ENCODE measurements at places on chromosomes 1 and 21.

GRCh38 chr1:232521660-232522059 lies 108.3 kb downstream of the SIPA1L2 start:
- no peak for DNase-seq

DNA sequence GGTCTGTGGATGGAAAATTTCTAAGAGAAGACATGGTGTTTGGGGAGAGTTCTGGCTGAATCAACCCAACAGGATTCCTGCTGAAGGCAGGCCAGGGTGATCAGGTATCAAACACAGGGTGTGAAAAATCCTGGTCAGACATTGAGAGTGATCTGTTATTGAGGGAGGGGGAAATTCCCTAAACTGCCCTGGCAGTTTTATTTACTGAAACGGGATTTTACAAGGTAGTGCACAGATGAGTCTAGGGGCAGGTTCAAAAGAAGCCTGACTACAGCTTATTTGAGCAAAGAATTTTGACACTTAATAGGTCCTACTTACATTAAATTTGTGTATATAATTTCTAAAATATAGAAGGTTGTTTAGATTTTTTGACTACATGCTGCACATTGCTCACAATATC lies 569.4 kb upstream of the RGS18 start:
- no peak for DNase-seq

- no peak for DNase-seq
Measured at GRCh38 chr1:160827418-160827817, 31.4 kb downstream of the LY9 start.

- DNase-seq = no peak
Measured at GRCh38 chr1:107480548-107481415, 339.9 kb downstream of the NTNG1 start.

GRCh38 chr1:152981146-152981871 lies 2.6 kb upstream of the SPRR1A start:
- DNase-seq = no peak

- no peak for DNase-seq
Measured at GRCh38 chr1:239311331-239311730, 75.0 kb upstream of the CHRM3 start.

DNA sequence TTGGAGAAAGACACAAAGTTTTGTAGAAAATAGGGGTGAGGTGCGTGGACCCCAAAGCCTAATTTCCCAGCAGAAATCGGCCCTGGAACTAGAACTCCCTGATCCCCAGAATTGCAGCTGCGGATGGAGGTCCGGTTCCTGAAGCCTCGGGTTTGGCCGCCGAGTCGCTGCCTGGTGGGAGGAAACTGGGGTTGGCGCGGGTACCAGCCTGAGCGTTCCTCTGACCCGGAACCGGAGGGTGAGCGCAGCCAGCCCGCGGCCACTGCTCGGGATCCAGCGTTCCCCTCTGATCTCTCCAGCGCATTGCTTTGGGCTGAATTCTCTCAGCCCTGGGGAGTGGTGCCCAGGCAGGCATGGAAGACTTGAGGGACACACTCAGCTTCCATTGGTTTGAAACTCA lies 1.6 kb downstream of the ST6GALNAC5 start:
- no peak for DNase-seq

DNA sequence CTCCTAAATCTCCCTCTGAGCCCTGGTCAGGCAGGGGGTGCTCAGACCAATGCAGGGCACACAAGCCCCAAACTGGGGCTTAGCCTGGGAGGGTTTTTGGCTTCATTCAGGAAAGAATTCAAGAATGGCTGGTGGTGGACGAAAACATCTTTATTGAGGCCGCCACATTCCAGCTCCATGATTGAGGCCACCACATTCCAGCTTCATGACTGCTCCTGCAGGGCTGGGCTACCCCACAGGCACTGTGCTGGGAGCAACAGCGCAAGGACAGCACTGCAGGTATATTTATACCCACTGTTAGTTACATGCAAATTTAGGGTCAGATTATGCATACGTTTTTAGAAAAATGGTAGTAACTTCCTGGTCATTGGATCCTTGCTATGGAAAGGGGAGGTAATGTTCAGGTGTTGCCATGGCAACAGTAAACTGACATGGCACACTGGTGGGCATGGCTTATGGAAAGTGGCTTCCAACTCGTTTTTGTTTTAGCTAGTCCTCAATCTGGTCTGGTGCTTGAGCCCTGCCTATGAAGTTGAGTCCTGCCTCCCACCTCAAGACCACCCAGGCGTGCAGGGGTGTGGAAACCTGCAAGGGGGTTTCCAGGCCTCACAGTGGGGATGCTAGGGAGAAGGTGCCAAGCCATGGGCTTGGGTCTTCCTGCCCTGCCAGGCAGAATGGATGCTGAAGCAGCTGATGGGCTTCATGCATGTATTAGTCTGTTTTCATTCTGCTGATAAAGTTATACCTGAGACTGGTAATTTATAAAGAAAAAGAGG lies 348.7 kb upstream of the AJAP1 start:
- no peak for DNase-seq

DNA sequence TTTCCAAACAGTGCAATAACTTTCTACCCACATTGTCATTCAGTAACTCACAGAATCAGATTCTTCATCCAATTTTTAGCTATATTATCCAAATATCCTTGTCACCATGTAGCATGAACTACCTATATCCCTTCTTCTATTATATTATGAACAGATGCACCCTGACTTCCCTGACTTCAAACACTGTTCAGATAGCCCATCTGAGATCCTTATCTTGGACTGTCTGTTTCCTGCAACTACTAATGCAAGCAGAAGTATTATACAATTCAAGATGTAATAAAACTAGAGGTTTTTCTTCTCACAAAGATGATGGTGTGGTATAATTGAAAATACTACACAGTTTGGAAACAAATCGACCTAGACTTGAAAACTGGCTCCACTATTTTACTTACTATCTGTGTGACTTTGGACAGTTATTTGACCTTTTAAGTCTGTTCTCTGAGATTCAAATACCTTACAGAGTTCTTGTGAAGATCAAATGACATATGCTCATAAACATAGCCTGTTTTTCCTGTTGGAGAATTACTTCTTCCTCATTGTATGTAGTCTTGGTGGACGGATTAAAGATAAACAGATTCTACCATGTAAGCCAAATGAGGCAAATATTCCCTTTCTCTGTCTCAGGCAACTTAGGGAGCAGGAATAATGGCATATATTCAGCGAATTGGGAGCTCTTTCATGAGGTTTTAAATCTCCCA lies 407.9 kb upstream of the ZRANB2 start:
- DNase-seq = no peak

DNA sequence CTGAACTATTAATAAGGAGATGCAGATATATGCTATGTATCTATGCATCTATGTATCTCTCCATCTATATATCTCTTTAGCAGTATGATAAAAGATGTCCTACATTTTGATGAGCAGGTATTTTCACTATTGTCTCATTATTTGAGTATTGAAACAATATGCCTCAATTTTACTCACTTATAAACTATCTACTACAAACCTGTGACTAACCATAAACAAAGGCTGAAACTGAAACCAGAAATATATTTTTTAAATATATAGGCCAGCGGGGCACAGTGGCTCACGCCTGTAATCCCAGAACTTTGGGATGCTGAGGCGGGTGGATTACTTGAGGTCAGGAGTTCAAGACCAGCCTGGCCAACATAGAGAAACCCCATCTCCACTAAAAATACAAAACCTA lies 22.0 kb downstream of the EIF4G3 start:
- DNase-seq = no peak

- DNase-seq = peak; percentile 35
Measured at GRCh38 chr1:11761988-11762406, at the start of gene C1orf167. Gene C1orf167 (plus strand): TSS chr1:11762193. CDS start chr1:11764401, 2,208 bp downstream.

DNA sequence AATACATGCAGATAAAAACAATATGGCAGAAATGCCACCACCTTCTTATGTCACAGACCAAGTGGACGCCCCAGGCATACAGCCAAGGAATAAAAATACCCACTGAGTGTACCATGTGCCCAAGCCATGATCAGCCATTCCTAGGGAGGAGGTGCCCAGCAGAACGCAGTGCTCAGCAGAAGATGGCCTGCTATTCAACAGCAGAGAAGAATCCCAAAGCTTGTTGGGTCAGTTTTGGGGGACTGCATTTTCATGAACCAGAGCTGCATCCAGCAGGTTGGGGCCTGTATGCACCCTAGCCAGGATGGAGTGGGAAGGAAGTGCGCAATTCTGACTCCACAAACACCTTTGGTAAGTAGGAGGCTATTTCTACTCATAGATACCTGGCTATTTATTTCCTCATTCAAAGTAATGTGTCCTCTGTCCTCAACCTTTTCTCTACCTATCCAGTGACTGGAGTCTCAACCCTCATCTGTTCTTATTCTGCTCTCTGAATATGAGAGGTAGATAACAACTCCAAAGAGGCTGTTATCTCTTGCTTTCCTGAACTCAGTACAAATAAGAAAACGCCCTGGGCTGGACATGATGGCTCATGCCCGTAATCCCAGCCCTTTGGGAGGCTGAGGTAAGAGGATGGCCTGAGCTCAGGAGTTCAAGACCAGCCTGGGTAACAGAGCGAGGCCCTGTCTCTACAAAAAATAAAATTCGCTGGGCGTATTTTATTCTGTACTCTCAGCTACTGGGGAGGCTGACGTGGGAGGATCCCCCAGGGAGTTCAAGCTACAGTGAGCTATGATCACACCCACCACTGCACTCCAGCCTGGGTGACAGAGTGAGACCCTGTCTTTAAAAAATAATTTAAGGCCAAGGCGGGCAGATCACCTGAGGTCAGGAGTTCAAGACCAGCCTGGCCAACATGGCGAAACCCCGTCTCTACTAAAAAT lies 2.5 kb upstream of the PLEKHM2 start:
- DNase-seq = no peak

DNA sequence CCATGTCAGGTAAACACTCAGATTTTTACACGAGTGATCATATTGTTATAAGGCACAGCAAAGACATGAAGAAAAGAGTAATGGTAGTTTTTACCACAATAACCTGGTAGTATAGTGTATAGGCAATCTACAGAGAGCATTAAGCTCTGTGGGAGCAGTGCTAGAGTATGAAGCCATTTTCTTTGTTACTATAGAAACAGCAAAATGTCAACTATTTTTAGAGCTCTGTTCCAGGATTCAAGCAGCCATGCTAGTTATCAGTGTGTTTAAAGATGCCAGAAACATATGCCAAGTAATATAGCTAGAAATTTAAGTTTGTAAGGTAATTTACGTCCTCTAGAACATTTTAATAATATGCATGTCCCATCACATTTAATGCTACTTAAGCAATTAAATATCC lies 77.6 kb upstream of the RGS18 start:
- DNase-seq = no peak

GRCh38 chr1:54652168-54652567 lies 10.6 kb downstream of the MROH7 start:
- DNase-seq = no peak

GRCh38 chr1:200376528-200376927 lies 33.3 kb downstream of the ZNF281 start:
- DNase-seq = no peak

GRCh38 chr1:113036639-113037321 lies 36.2 kb upstream of the LRIG2 start:
- no peak for DNase-seq

DNA sequence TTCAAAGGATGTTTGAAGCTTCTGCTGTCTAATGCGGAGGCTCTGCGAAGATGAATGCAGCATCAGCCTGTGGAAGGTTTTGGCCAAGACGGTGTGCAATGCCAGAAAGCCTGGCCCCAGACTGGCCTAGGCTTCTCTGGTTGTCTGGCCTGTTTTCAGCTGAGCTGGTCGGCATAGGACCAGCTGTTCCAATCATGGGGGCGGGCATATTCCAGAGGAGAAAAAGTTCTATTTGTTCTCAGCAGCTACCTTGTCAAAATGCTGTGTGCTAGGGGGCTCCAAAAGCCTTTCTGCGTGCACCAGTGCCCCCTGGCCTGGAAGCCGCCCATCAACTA lies 57.6 kb downstream of the TGFB2 start:
- DNase-seq = no peak

GRCh38 chr1:197392541-197392940 lies 124.5 kb downstream of the CRB1 start:
- DNase-seq = no peak

DNA sequence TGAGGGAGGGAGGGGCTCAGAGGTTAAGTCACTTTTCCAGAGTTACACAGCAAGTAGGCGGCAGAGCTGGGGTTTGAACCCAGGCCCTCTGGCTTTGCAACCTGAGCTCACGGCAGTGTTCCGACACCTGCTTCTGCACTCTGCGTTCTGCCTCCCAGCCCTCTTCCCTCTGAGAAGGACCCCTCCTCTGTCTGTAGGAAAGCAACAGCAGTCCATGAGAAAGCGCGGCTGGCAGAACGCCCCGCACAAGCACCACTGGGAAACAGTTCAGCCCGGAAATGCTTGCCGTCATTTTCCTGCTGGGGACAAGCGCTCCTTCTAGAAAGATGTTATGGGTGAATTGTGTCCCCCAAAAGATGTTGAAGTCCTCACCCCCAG lies 241.1 kb downstream of the NPHP4 start:
- no peak for DNase-seq

DNA sequence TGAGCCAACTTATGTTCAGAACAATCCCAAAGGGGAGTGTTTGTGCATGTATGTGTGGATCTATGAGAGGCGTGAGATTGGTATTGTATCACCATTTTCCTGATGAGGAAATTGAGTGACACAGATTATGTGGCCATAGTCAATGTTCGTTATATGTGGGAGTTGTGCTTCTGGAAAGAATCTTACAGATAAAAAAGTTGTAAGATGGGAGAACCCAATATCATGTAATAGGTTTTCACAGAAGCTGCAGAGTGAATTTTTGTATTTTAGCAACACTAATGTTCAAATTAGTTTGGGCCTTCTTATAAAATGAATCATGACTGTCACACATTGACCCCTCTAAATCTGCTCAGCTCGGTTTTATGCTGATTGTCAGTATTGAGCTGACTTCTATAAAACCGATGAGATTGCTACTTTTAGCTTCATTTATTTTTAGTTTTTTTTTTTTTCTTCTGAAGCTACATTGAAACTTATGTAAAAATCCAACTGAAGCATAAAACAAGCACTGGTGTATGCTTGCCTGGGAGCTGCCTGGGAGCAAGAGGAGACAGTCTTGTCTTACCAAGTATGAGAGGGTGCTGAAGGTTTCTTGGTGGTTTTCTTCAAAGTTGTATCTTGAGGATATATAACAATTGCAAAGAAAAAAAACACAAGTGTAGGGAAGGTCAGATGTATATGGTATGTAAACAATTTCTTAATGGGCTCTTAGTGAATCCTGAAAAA lies 4.1 kb downstream of the RWDD3 start:
- DNase-seq = no peak

DNA sequence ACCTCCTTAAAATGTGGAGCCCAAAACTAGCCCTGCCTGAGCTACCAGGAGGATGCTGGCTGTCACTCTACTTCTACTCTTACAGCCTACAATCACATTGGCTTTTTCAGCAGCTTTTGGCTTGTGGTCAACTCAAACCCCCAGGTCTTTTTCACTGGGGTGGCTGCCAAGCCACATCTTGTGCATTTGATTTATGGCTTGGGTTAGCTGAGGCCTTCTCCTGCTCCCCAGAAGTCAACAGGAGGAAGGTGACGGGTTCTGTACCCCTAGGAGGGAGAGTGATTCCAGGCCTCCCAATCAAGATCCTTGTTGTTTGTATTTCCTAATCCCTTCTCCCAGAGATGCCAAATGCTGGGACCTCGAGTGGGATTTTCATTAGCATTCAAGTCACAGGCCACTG lies 124.3 kb downstream of the LACTBL1 start:
- no peak for DNase-seq

Data from CD4-positive, alpha-beta T cell treated with Interleukin-10 for 1 hour (primary cell).